ENCODE measurements at places on chromosomes 12 and 14.

DNA sequence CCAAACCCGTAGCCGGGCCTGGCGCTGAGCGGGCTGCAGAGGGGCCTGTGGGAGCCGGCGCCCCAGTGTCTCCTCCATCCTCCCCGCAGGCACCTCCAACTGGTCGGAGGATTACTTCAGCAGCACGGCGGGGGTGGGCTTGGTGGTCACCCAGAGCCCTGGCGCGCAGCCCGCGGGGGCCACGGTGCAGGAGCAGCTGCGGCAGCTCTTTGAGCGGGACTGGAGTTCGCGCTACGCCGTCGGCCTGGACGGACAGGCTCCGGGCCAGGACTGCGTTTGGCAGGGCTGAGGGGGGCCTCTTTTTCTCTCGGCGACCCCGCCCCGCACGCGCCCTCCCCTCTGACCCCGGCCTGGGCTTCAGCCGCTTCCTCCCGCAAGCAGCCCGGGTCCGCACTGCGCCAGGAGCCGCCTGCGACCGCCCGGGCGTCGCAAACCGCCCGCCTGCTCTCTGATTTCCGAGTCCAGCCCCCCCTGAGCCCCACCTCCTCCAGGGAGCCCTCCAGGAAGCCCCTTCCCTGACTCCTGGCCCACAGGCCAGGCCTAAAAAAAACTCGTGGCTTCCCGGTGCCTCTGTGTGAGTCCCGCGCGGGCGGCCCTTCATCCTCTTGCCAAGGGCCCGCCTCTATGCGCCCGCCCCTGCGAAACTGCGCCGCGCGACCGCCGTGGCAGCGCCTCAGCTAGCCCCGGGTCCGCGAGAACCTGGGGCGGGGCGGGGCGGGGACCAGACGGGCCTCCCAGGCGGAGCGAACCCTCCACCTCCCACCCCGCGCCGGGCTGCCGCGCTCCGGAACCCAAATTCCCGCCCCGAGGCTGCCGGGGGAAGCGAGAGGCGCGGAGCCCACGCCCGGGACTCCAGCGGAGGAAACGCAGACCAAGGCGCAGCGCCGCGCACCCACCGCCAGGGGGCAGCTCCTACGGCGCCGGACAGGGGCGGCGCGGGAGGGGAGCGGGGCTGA lies 8.3 kb downstream of the PLD4 start:
- DNase-seq, result peak; percentile 81

- DNase-seq, result no peak
Observed at GRCh38 chr12:31018790-31019505, 54.7 kb upstream of the DDX11 start.

DNA sequence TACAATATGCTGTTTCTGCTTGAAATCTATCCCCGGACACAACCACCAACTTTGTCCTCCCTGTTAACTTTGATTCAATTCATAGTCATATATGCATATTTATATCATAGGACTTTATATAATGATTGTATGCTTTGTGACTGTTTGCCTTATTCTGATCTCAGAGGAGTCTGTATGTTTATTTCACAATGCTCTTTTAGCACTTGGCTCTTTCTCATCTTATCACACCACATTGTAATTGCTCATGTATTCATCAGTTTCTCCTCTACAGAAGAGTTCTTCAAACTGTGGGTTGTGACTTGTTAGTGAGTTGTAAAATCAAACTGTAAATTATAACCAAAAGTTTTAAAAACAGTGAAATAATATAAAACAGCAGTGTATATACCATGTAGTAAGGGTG lies 21.7 kb upstream of the PPM1A start:
- no peak for DNase-seq

GRCh38 chr14:35254736-35255135 lies 37.4 kb upstream of the PSMA6 start:
- no peak for DNase-seq

GRCh38 chr12:50537538-50537919 lies 32.7 kb downstream of the DIP2B start:
- DNase-seq, result no peak

DNA sequence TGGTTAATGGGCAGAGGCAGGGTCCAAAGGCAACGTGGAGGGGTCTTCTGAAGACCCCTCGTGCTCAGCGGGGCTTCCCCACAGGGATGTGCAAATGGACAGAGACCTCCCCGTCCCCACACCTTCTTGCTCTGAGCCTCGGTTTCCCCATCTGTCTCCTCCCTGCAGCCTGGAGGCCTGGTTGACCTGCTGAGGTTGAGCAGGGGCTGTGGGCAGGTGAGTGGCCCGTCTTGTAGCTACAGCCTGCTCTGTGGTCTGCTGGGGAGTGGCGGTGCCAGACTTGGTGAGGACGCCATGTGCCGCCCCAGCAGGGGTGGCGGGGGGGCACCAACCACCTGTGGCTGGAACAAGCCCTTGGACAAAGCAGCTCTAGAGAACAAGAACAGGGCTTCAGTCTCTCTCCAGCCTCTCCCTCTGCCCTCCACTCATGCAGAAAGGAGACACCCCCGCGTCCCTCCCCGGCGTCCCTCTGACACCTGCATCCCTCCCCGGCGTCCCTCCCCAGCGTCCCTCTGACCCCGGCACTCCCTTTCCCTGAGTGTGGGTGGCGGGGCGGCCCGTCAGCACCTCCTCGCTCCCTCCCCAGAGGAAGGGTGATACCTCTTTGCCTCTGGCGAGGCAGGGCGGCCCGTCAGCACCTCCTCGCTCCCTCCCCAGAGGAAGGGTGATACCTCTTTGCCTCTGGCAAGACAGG lies 83.7 kb downstream of the NOC4L start:
- DNase-seq, result no peak

DNA sequence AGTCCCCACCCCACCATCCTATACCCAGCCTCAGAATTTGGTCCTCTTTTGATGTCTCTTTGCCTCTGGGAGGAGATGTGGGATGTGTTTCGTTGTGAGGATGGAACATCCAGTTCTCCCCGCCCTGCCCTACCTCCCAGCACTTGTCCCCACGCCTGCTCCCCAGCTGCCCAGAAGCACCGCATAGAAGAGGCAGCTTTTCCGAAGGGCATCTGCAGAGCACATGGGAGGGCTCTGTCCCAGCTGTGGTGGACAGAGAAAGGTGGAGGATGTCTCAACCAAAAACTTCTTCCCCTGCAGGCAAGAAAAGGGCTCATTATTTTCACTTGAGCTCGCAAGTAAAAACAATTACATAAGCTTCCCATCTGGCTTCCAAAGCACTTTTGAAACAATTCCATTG lies 302.6 kb downstream of the PCNX1 start:
- DNase-seq, result no peak

DNA sequence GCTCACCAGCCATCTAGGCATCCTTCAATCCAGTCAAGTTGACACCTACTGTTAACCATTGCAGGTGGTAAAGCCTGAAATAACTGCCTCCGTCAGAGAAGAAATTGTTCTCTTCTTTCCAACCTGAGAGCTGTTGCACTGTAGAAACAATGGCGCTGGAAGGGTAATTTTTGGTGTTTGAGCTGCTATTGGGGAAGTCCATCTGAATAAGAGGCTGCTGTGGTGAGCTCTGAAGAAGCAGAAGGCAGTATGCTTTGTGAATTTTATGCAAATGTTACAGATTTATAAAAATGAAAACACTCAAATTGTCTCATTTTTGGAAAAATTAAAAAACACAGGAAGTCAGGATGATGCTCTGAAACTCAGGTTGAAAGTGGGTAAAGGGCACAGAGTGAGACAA lies 60.2 kb downstream of the SNAPC1 start:
- DNase-seq, result no peak

DNA sequence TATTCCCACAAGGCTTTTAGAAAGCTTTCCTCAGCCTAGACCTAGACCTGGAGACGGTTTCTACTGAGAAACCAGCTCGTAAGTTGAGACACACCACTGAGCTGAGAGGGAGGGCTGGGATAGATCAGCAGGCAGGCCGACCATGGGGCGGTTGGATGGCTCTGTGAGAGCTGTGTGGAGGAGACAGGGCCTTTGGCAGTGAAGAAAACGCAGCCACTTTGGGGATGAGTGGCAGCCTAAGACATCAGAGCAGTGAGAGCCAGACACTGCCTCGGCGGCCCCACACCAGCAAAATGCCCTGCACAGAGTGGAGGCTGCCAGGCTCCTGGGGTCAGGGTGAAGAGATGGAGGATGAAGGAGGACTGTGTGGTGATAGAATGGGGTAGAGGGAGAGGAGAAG lies 46.0 kb downstream of the CACNA2D4 start:
- DNase-seq, result no peak

DNA sequence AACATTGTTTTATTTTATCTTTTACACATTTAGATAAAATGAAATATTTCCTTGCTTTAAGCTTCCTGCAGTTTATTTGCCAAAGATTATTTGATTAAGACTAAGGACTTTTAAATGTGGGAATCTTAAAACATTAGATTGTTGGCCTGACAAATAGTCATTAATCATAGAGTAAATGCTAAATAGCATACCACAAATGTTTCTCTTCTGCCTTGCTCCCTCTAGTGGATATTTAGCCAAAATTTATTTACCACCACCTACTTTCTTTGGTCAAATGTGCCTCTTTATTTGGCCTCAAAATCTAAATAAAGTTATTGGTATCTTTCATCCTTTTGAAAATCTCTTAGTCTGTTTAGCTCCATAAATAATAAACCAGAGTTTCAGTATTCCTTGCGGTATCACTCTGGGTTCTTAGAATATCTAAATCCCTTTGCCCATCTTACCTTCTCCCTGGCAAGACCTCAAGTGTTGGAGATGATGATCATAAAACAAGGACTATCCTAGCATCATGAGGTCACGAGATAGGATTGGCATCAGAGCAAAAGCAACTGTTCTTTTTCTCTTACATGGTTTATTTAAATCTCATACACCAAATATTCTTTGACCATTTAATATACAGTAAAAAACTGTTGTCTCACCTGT lies 150.6 kb upstream of the AEBP2 start:
- no peak for DNase-seq

DNA sequence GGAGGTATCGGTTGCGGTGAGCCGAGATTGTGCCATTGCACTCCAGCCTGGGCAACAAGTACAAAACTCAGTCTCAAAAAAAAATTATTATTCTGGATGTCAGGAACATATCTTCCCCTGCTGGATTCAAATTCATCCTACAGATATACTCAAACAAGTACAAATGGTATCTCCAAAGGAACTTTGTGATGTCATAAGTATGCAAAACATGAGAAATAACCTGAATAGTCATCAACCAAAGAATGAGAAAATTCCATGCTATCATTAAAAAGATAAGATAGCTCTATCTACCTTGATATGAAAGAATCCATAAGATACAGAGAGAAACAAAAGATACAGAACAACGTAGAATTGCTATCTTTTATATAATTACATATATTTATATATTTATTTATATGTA lies 67.7 kb downstream of the EEA1 start:
- no peak for DNase-seq

DNA sequence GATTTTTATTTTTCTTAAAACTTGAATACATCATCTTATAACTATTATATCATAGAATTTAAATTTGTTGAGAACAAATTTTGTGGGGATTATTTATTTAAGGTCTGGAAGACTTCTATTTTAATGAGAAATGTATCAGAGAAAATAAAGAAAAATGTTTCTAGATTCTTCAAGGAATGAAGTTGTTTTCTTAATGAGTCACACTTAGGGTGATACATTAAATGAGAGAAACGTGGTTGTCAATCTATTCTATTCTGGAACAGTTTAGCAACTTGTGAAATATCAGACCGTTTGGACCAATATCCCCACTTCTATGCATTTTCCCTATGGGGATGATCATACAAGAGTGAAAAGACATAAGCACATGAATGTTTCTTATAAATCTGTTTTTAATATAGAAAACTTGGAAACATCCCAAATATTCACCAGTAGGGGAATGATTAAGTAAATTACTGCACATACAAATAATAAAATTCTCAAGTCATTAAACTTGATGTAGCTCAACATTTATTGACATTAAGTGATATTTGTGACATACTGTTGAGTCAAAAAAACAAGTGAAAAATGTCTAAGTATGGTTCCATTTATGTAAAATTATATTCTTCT lies 88.5 kb downstream of the E2F7 start:
- no peak for DNase-seq

DNA sequence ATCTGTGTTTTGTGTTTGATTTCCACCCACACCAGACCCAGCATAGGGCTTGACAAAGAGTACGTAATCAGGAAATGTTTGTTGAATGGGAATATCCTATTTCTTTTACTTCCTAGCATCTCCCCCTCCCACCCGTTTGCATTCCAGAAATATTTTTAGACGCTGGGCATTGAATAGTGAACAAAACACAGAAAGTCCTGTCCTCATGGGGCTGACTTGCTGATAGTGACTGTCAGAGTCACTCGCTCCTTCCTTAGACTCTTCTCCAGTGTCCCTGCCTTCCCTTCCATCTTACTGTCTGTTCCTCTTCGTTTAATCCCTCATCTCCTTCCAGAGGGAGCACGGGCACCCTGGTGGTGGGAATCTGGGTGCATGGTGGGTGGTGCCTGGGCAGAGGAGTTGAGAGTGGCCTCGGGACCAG lies 53.6 kb downstream of the SLC25A47 start:
- peak; percentile 28 for DNase-seq
